ENCODE measurements at places on chromosomes 11 and 22. TPM values are rescaled to one million over a fixed set of nuclear protein-coding genes. Genes with fewer than 3 reads are reported as not detected.

- H3K27ac ChIP-seq, result no peak overlapping the region
- peaks cover 17% of the 10 kb centered on the region for H3K4me1 ChIP-seq
- no peak for DNase-seq
- H3K27me3 ChIP-seq, result no peaks in the 10 kb centered on the region
- H3K36me3 ChIP-seq, result no peaks in the 10 kb centered on the region
- no peak overlapping the region for H3K4me3 ChIP-seq
These were observed 68.6 kb downstream of the KCNQ1 start for GRCh38 chr11:2513441-2513840.

DNA sequence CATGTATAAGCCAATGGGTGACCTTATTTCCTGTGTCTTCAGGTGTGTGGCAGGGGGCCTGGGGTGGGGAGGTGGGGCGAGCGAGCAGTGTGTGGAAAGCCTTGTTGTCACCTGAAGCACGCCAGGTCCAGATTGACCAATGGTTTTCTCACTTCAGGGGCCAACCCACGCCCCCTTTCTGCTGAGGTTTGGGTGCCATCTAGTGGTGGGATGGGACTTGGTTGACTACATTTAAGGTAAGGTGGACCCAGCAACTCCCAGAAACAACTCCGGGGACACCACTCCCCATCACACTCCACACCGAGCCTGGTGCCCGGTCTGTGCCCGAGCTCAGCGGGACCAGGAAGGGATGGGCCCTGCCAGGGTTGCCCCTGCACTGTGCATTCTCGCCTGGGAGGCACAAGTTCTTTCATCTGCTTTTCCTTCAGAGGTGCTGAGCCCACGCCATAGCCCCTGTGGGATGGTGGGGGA, 40.0 kb downstream of the TPCN2 start:
- no peak overlapping the region for H3K27ac ChIP-seq
- no peak overlapping the region for H3K4me3 ChIP-seq
- no peaks in the 10 kb centered on the region for H3K4me1 ChIP-seq
- no peaks in the 10 kb centered on the region for H3K27me3 ChIP-seq
- peaks cover 11% of the 10 kb centered on the region for H3K36me3 ChIP-seq

EP300 gene
- total RNA-seq, result 76.8 TPM

GRCh38 chr22:47111626-47112581, 349.5 kb downstream of the TBC1D22A start:
- no peak overlapping the region for H3K4me3 ChIP-seq
- H3K4me1 ChIP-seq, result no peaks in the 10 kb centered on the region
- H3K27ac ChIP-seq, result no peak overlapping the region
- H3K27me3 ChIP-seq, result no peaks in the 10 kb centered on the region

GRCh38 chr11:129281471-129282415, 89.6 kb upstream of the ARHGAP32 start:
- DNase-seq, result no peak
- H3K27me3 ChIP-seq, result no peaks in the 10 kb centered on the region
- H3K4me1 ChIP-seq, result peaks cover 1% of the 10 kb centered on the region

TBX10 gene
- total RNA-seq, result not detected

- H3K36me3 ChIP-seq, result no peaks in the 10 kb centered on the region
- no peaks in the 10 kb centered on the region for H3K4me1 ChIP-seq
- H3K4me3 ChIP-seq, result no peak overlapping the region
- no peaks in the 10 kb centered on the region for H3K27me3 ChIP-seq
These were observed 28.9 kb downstream of the RAB39A start for GRCh38 chr11:107957109-107957588.

DNA sequence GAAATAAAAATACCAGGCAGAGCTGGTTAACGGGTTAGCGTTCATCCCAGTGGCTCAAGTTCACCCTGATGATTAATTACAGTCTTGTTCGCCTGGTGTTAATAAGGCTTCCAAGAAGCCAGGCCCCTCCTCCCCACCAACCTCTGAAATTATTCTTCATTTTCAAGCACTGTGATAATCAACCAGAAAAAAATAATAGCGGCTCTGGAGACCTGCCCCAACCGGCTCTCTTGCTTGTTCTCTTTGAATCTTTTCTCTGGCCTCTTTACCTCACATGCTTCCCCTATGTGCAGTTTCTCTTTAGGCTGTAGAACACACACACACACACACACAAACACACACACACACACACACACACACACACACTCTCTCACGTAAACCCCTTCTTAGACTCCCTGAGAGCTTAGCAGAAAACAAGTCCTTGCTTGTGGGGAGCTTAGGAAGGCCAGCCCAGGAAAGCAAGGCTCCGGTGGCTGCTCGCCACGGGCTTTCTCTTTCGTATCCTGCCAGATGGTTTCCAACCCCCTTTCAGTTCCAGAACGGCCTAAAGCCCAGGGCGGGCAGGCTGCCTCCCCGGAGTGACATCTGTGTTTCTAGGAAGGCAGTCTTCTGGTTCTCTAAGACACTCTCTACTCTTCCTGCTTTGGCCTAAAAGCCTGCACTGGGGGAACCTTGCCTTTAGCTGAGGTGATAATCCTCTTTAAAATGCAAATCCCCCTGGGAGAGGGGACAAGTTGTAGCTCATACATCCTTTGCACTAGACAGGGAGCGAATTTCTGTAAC, 106.4 kb upstream of the SESN3 start:
- H3K27me3 ChIP-seq, result no peaks in the 10 kb centered on the region
- H3K4me1 ChIP-seq, result peaks cover 22% of the 10 kb centered on the region
- H3K36me3 ChIP-seq, result no peaks in the 10 kb centered on the region
- peak; percentile 79 for DNase-seq
- H3K4me3 ChIP-seq, result no peak overlapping the region
- H3K27ac ChIP-seq, result peak overlapping the region; percentile 36

CCDC134 gene
- 12.2 TPM for total RNA-seq

ANGPTL5 gene
- not detected for total RNA-seq

NLRP14 gene
- total RNA-seq, result 0.47 TPM

BDNF gene
- total RNA-seq, result 0.31 TPM

DNA sequence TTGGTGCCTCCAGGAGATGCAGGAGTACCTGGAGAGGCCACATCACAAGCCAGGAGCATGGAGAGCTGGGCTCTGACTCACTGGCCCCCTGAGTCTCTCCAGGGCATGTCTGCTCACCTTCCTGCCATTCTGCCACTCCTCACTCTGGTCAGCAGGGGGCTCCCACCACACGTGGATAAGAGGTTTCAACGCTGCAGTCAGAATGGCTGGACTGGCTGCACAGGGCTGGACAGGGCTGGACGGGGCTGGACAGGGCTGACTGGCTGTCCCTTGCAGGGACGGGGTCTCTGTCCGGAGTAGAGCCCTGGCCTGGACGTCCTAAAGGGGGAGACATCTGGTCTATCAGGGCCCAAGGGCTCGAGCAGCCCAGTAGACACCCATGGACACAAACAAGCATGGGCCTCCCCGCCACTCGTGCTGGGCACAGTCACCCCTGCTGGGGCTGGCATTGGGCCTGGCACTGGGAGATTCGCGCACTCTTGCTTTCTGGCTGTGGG, 34.6 kb downstream of the CYTH4 start:
- H3K4me3 ChIP-seq, result no peak overlapping the region
- no peaks in the 10 kb centered on the region for H3K36me3 ChIP-seq
- no peak overlapping the region for H3K27ac ChIP-seq
- peak; percentile 88 for DNase-seq
- no peaks in the 10 kb centered on the region for H3K4me1 ChIP-seq

GRCh38 chr22:48340727-48341709, 1486.7 kb downstream of the BRD1 start:
- H3K36me3 ChIP-seq, result no peaks in the 10 kb centered on the region
- H3K4me3 ChIP-seq, result no peak overlapping the region
- H3K4me1 ChIP-seq, result no peaks in the 10 kb centered on the region
- no peak overlapping the region for H3K27ac ChIP-seq
- DNase-seq, result peak; percentile 40

GRCh38 chr11:118596224-118597146, 10.9 kb upstream of the PHLDB1 start:
- H3K4me3 ChIP-seq, result no peak overlapping the region
- no peak for DNase-seq
- H3K4me1 ChIP-seq, result no peaks in the 10 kb centered on the region
- H3K27me3 ChIP-seq, result no peaks in the 10 kb centered on the region
- H3K36me3 ChIP-seq, result peaks cover 51% of the 10 kb centered on the region

GRCh38 chr11:68009391-68010089, 587 bp upstream of the ALDH3B1 start:
- DNase-seq, result no peak
- no peaks in the 10 kb centered on the region for H3K27me3 ChIP-seq
- no peak overlapping the region for H3K4me3 ChIP-seq
- peak overlapping the region; percentile 92 for H3K27ac ChIP-seq
- H3K4me1 ChIP-seq, result peaks cover 18% of the 10 kb centered on the region

DNA sequence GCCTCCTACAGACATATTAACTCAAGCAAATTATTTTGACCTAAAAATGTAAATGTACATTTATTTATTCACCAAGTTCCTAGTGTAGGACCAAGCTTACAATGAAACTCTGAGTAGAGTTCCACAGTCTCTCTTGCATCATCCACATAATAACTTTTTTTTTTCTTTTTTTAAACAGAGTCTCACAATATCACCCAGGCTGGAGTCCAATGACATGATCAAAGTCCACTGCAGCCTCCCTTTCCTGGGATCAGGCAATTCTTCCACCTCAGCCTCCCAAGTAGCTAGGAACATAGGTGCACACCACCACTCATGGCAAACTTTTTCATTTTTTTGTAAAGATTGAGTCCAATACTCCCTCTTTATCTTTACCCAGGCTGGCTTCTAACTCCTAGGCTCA, 28.0 kb downstream of the FEZ1 start:
- H3K36me3 ChIP-seq, result no peaks in the 10 kb centered on the region
- H3K27ac ChIP-seq, result no peak overlapping the region
- no peaks in the 10 kb centered on the region for H3K27me3 ChIP-seq
- no peaks in the 10 kb centered on the region for H3K4me1 ChIP-seq

DNA sequence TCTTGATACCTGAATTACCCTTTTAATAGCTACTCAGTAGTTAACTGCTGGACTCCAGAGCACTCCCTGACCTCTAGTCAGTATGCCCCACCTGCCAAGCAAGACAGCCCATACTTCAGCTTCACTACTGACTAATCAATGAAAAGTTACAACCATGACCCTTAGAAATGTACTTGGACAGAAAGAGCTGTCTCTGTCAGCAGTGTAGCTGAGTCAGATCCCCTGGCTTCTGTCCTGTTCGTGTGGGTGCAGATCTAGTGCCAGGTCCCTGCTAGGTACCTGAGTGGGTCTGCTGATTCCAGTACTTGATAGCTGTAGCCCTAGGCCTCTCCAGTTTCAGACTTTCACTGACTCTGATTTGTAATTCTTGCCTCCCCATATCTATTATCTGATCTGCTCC, 265.8 kb upstream of the POU2AF2 start:
- no peaks in the 10 kb centered on the region for H3K4me1 ChIP-seq
- no peak overlapping the region for H3K27ac ChIP-seq
- no peaks in the 10 kb centered on the region for H3K27me3 ChIP-seq
- H3K36me3 ChIP-seq, result no peaks in the 10 kb centered on the region
- no peak for DNase-seq
- no peak overlapping the region for H3K4me3 ChIP-seq

DNA sequence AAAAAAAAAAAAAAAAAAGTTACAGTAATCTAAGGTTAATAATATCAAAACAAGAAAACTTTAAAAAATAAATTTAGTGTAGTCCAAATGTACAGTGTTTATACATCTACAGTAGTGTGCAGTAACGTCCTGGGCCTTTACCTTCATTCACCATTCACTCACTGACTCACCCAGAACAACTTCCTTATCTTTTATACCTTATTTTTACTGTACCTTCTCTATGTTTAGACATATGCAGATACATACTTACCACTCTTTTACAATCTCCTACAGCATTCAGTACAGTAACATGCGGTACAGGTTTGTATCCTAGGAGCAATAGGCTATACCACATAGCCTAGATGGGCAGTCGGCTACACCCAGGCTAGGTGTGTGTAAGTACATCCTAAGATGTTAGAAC, 38.5 kb downstream of the TCF20 start:
- H3K4me1 ChIP-seq, result no peaks in the 10 kb centered on the region
- no peaks in the 10 kb centered on the region for H3K27me3 ChIP-seq
- DNase-seq, result no peak
- H3K27ac ChIP-seq, result no peak overlapping the region
- H3K36me3 ChIP-seq, result no peaks in the 10 kb centered on the region

DNA sequence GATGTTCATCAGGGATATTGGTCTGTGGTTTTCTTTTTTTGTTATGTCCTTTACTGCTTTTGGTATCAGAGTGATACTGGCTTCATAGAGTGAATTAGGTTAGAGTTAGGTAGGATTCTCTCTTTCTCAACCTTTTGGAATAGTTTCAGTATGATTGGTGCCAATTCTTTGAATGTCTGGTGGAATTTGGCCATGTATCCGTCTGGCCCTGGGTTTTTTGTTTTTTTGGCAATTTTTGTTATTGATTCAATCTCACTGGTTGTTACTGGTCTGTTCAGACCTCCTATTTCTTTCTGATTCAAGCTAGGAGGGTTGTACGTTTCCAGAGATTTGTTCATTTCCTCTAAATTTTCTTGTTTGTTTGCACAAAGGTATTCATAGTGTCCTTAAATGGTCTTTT, 54.4 kb downstream of the ATXN10 start:
- H3K4me3 ChIP-seq, result no peak overlapping the region
- H3K27me3 ChIP-seq, result no peaks in the 10 kb centered on the region
- H3K27ac ChIP-seq, result no peak overlapping the region
- H3K36me3 ChIP-seq, result no peaks in the 10 kb centered on the region
- H3K4me1 ChIP-seq, result peaks cover 6% of the 10 kb centered on the region
- DNase-seq, result no peak

NNMT gene
- 1,451 TPM for total RNA-seq

- peaks cover 20% of the 10 kb centered on the region for H3K36me3 ChIP-seq
- no peaks in the 10 kb centered on the region for H3K27me3 ChIP-seq
- no peak within 1 kb of the TSS for H3K27ac ChIP-seq
- no peak within 1 kb of the TSS for H3K4me3 ChIP-seq
These were observed at the start of gene MAPK8IP1 for GRCh38 chr11:45885274-45885920. MAPK8IP1 (plus strand) TSS chr11:45885651; CDS start chr11:45885821, 170 bp downstream.

AMPD3 gene
- 16.5 TPM for total RNA-seq

DNA sequence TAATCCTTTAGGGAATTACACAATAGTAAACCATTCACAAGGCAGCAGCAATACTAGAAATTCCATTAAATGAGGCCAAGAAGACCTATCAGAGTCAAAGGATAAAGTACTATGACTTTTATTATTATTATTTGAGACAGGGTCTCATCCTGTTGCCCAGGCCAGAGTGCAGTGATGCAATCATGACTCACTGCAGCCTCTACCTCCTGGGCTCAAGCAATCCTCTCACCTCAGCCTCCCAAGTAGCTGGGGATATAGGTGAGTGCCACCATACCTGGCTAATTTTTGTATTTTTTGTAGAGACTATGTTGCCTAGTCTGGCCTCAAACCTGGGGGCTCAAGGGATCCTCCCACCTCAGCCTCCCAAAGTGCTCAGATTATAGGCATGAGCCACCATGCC, 51.8 kb downstream of the TTC28 start:
- no peaks in the 10 kb centered on the region for H3K36me3 ChIP-seq
- no peak overlapping the region for H3K4me3 ChIP-seq
- H3K27me3 ChIP-seq, result no peaks in the 10 kb centered on the region
- H3K4me1 ChIP-seq, result no peaks in the 10 kb centered on the region
- H3K27ac ChIP-seq, result no peak overlapping the region

GRCh38 chr11:120690406-120690805, 178.9 kb downstream of the GRIK4 start:
- no peaks in the 10 kb centered on the region for H3K36me3 ChIP-seq
- H3K4me3 ChIP-seq, result no peak overlapping the region

GRCh38 chr11:75717608-75718418, at the start of gene MOGAT2:
MOGAT2 (plus strand) TSS chr11:75717838; CDS start chr11:75717889, 51 bp downstream.
- H3K4me1 ChIP-seq, result peaks cover 4% of the 10 kb centered on the region
- no peaks in the 10 kb centered on the region for H3K27me3 ChIP-seq
- H3K4me3 ChIP-seq, result no peak within 1 kb of the TSS
- no peaks in the 10 kb centered on the region for H3K36me3 ChIP-seq
- H3K27ac ChIP-seq, result no peak within 1 kb of the TSS

EXPH5 gene
- 9.5 TPM for total RNA-seq

Measured in kidney (tissue), 22 donors.